Activated naive CD4-positive, alpha-beta T cell (primary cell): ENCODE measurements at places on chromosomes 11 and 22.

- DNase-seq, result no peak
Observed at GRCh38 chr11:5449432-5449831, 309 bp downstream of the OR51I2 start.

GRCh38 chr22:40476341-40476740 lies 105.9 kb downstream of the SGSM3 start:
- no peak for DNase-seq

DNA sequence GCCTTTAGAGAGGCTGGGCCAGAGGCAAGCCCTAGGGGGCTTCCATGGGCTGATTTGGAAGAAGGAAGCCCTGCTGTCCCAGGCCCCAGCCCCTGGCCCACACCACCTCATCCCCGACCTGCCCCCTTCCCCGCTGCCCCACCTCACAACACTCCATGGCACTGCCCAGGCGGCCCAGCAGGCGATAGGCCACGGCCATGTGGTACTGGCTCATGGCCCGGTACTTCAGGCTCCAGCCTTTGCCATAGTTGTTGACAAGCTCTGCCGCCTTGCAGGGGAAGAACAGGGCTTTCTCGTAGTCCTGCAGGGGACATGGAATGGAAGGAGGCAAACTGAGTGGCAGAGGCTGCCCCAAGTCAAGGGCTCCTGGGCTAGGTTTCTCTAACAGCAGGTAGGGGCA lies 6.4 kb downstream of the RAPSN start:
- no peak for DNase-seq

GRCh38 chr22:19117111-19117512 lies 5.1 kb downstream of the DGCR2 start:
- DNase-seq, result no peak

DNA sequence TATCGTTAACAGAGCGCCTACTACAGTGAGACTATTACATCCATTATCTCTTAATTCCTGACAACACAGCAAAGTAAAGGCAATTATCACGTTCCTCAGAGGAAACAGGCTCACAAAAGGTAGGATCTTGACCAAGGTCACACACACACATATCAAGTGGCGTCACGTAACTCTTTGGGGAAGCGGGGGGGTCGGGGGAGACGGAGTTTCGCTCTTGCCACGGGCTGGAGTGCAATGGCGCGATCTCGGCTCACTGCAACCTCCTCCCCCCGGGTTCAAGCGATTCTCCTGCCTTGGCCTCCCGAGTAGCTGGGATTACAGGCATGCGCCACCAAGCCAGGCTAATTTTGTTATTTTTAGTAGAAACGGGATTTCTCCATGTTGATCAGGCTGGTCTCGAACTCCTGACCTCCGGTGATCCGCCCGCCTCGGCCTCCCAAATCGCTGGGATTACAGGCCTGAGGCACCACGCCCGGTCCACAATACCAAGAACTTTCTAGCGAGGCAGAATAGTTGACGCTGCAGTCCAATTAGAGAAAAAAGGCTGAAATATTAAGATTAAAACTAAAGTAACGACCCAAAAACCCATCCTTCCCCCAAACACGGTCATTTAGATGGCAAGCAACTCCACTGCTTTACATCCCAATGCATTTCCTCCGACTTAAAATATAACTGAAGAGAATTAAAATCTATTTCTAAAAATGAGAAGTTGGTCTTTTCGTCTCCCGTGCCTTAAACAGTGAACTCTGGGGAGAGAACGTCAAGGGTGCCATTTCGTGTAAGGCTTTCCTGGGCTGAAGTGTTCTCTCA lies 1.2 kb downstream of the DDX17 start:
- no peak for DNase-seq

DNA sequence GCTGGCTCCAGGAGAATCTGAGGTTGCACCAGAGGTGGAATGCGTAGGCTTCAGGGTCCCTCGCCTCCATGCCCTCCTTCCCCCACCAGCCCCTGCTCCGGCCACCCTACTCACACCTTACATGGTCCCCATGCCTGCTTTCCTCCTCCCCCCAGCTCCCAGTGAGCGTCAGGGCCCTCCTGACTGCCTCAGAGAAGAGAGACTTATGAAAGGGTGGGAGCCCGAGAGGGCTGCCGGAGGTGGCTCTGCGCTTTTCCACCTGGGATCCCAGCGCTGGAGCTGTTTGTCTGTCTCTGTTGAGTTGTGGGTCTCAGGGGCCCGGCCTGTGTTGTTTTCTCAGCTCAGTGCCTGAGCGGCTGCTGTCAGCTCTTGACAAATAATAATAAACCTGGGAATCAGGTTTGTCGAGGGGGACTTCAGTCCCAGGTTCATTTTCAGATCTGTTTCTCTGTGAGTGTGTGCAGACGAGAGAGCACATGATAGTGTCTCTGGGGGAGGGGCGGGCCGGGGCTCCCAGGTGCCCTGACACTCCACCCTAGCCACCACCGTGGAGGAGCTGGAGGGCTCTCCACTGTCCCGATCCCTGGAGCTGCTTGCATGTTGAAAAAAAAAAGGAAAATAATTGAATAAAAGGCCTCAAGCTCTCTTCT lies 153.7 kb downstream of the FEZ1 start:
- no peak for DNase-seq

GRCh38 chr22:44671742-44672141 lies 30.3 kb upstream of the PRR5 start:
- DNase-seq, result no peak

DNA sequence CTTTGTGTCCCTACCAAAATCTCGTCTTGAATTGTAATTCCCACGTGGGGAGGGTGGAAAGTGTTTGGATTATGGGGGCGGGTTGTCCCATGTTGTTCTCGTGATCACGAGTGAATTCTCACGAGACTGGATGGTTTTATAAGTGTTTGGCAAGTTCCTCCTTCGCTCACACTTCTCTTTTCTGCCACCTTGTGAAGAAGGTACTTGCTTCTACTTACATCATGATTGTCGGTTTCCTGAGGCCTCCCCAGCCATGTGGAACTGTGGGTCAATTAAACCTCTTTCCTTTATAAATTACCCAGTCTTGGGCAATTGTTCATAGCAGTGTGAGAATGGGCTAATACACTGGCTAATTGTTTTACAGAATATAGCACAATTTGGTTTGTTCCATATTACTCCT lies 326.3 kb downstream of the GRM5 start:
- no peak for DNase-seq

GRCh38 chr11:101915791-101916291 lies 481 bp downstream of the ANGPTL5 start:
- no peak for DNase-seq

DNA sequence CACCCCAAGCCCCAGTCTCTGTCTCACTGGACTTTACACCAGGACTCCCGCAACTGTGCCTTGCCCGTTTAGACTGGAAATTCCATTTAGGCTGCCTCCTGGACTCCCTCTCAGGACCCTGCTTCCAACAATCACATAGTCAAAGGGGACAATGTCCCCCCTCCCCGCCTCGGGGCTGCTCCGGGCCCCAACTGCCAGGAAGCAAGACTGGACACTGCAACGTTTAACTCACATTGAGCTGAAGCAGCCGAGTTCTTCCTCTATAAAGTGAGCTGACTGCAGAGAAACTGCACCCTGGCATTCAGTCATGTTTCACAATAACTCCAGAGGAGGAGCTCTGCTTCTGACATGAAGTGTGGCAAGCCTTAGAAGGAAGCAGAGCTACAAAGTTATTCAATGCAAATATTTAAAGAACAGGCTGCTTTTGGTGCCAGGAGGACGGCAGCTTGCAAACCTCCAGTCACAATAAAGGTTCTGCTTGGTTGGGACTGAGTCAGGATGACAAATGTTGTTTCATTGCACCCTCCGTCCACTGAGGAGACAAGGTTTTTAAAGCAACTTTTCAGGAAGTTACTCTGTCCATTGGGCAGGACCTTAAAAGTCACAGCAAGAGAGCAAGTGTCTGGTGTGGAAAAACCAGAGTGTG lies 19.9 kb downstream of the PACSIN2 start:
- no peak for DNase-seq

GRCh38 chr11:115623021-115623451 lies 118.8 kb upstream of the CADM1 start:
- DNase-seq, result no peak
